ENCODE measurements at places on chromosomes 11 and 22.

- no peak for DNase-seq
These were observed 94.9 kb downstream of the SCN3B start for GRCh38 chr11:123559523-123559955.

- DNase-seq, result no peak
These were observed 829.6 kb downstream of the KCNA4 start for GRCh38 chr11:29187215-29187614.

- DNase-seq, result no peak
These were observed 2.4 kb upstream of the SCGB2A2 start for GRCh38 chr11:62267576-62267975.

- no peak for DNase-seq
These were observed 25.9 kb downstream of the RAB6A start for GRCh38 chr11:73734993-73735392.

DNA sequence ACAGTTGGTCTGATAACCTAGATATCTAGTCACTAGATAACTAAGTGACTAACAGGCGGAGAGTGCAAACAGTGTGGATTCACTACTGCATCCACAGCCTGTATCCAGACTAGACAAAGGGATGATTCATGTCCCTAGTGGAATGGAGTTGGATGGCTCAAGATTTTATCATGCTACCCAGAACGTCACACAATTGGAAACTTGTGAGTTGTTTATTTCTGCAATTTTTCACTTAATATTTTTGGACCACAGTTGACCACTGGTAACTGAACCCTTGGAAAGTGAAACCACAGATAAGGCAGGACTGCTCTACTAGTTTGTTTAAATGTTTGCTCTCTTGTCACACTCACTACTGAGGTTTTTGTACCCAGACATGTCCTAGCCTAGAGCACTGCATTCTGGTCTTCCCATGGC lies 76.0 kb downstream of the UBASH3B start:
- no peak for DNase-seq

- no peak for DNase-seq
These were observed 10.5 kb upstream of the RBFOX2 start for GRCh38 chr22:36039125-36039524.

DNA sequence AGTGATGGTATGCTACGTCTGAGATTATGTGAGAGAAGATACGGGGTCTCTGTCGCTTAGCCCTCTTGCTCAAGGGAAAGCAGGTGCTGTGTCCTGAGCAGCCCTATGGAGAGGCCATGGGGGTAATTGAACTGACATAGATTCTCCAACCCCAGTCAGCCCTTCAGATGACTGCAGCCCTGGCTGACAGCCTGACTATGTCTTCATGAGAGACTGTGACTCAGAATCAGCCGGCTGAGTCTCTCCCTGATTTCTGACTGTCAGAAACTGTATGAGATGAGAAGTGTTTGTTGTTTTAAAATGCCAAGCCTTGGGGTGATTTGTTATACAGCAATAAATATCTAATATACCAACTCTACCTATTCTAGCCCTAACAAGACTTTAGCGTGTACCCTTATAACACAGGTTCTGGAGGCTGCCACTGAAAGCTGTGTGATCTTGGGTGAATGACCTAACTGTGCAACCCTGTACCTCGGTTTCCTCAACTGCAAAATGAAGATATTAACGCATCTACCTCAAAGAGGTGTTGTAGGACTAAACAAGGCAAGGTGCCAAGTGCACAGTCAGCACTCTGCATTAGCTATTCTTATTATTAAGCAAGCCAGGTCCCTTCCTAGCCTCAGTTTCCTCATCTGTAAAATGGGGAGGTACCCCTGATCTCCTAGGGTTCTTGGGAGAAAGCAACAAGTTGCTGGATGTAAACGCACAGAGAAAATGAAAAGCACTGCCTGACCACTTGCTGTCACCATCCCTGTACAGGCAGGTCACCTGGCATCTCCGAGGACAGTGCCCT lies 24.9 kb downstream of the SLC43A1 start:
- DNase-seq, result no peak

DNA sequence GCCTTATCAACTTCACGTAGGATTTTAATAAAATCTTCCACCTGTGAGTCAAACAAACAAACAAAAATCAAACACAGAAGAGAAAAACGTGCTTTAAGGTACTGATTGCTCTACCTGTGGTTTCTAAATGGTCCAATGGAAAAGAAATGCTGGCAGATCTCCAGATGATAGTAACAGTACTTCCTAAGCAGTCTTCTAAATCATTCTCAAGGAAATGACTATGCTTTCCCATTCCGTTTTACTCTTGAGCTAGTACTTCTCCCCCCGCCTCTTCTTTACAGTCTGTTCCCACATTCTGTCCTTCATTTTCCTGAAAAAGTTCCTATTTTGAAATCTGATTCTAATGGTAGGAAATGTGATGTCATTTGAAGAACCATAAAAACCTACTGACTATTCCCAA lies 25.4 kb downstream of the SAAL1 start:
- no peak for DNase-seq

DNA sequence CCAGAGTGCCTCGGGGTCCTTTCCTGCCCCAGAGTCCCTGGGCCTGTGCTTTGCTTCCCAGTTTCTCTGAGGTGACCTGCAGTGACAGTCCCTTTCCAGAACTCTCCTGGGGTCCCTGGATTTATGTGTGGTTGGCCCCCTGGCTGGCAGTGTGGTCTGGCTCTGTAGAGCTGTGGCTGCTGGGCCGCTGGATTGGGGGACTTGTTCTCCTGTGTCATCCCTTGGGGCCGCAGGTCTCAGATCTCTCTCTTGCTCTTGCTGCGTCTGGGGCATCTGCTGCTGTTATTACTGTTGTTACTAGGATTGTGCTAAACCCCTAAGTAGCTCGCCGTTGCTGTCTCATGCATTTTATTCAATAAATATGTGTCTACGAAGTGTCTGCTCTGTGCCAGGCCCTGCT lies 31.9 kb downstream of the FAM83F start:
- DNase-seq, result no peak

GRCh38 chr11:18320617-18321016 lies 1.3 kb downstream of the HPS5 start:
- no peak for DNase-seq

- DNase-seq, result no peak
These were observed 106.0 kb downstream of the ADAMTS15 start for GRCh38 chr11:130554241-130555055.

DNA sequence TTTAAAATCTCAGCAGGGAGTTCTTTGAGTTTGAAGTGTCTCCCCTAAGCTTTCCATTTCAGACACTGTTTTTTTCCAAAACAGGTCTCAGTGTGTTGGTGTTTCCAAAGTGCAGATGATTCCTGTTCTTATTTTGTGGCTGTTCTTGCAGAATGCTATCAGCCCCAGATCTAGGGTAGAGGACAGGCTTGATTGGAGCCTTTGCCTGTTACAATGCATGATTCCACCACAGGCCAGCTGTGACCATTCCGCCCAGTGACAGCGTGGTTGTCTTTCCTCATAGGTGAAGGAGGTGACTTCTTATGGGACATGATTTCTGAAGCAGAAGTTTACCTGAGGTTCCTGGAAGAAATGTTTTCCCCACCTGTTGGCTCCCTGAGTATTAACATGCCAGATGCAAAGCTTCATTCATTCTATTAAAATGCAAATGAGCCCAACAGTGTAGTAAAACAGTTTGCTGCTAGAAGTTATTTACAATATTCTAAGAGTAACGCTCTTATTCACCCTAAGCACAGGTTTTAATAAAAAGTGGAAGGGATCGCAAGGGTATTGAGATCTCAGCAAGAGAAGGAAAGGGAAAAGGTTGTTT lies 36.9 kb upstream of the BIRC3 start:
- DNase-seq, result no peak

Data from NCI-H446 (cell line).